Hematopoietic multipotent progenitor cell treated with erythropoietin and hydrocortisone succinate and interleukin-3 and kit ligand, for 15 days (in vitro differentiated cells): ENCODE measurements at places on chromosomes 6 and 20.

DNA sequence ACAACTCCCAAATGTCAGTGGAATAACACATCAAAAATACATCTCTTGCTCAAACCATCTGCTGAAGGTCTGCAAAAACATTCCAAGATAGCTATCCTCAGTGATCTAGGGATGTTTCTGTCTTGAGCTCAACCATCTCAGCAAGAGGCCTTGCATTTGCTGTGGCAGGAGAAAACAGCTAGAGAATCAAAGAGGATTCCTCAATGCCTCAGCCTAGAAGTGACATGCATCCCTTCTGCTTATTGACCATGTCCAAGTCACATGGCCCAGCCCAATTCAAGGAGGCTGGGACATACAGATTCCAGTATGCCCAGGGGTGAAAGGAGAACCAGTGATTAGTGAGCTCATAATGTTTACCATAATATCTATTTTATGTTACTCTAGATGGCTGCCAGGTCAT is 269.5 kb downstream of the PLCB1 start:
- DNase-seq: no peak

DNA sequence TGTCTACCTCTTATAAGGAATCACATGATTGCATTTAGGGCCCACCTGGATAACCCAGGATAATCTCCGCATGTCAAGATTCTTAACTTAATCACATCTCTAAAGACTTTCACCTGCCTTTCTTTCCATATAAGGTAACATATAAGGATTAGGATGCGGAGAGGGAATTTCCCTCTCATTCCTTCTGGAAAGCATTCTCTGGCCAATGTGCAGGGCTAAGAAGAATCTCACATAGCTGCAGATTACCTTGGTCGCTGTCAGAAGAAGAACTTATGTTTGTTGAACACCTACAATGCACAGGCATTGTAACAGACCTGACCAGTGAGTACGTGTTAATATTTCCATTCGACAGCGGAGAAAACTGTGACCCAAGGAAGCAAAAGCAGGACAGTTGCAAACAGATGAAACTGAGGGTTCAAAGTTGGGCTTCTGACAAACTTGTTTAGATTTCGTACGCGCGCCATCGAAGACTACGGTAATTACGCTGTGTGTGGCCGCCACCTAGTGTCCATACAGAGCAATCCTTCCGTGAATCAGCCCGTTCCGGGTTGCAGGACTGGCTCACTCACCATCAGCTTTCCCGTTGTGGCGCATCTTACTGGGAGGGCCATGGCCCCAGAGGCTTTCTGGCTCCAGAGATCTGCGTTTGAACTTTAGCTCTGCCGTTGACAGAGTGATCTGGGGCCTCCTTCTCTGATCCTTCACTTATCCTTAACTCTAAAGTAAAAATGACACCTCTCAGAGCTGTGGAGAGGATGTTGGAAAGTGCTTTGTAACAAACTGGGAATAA is 9.5 kb downstream of the C20orf202 start:
- DNase-seq: peak; percentile 81

GRCh38 chr6:149884215-149884614 is 13.7 kb downstream of the RAET1E start:
- no peak for DNase-seq

DNA sequence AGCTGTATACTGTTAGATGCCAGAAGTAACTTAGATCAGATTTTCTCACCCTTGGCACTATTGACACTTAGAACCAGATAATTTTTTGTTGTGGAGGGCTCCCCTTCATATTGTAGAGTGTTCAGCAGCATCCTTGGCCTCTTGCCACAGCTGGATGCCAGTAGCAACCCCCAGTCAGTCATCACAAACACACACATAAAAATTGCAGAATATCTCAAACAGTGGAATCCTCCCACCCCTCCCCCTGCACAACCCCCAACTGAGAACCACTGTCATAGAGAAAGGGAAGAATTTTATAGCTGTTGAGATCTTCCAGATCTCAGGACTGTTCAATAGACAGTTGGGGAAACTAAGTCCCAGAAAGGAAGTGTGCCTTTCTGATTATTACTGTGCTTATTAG is 81.2 kb upstream of the VSTM2L start:
- DNase-seq: no peak
